WTC11 (cell line): ENCODE measurements at places on chromosomes 1 and 21. TPM values are rescaled to one million over a fixed set of nuclear protein-coding genes. Genes with fewer than 3 reads are reported as not detected.
A peak's percentile ranks its signal among the peaks of the same experiment; 100 is the strongest.

Gene MRPL55
- 65.8 to 70.5 TPM (median 66.9 TPM) in 3 replicates for total RNA-seq

Gene KRTAP12-2
- total RNA-seq, result 0.25 TPM in 1 of 3 replicates, not detected in the others

Gene PDZK1IP1
- total RNA-seq, result not detected in 3 replicates

Gene KCNE1
- 0.16 to 0.37 TPM (median 0.37 TPM) in 3 replicates for total RNA-seq

Gene RGS1
- total RNA-seq, result 0.14 to 0.22 TPM in 2 of 3 replicates, not detected in the other

Gene ITGB2
- 1.0 to 1.5 TPM (median 1.5 TPM) in 3 replicates for total RNA-seq

Gene HSPA6
- total RNA-seq, result 0.16 to 0.22 TPM in 2 of 3 replicates, not detected in the other

DNA sequence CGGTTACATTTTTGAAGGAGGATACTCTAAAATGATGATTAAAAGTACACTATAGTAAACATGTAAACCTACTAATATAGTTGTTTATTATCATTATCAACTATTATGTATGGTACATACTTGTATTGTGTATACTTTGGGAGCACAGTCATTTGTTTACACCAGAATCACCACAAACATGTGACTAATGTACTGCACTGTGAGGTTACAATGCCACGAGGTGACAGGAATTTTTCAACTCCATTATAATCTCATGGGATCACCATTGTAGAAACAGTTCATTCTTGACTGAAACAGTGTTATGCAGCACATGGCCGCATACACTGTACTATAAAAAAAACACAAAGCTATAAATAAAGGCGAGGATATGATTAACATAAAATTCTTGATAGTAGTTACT is 44.3 kb downstream of the GPATCH2 start:
- H3K36me3 ChIP-seq, result no peaks in the 10 kb centered on the region
- no peak overlapping the region for H3K27ac ChIP-seq
- H3K27me3 ChIP-seq, result no peaks in the 10 kb centered on the region
- no peaks in the 10 kb centered on the region for H3K4me1 ChIP-seq

- no peak overlapping the region for H3K4me3 ChIP-seq
- peak overlapping the region; percentile 50 for H3K27ac ChIP-seq
- H3K4me1 ChIP-seq, result peaks cover 64% of the 10 kb centered on the region
- no peaks in the 10 kb centered on the region for H3K27me3 ChIP-seq
Observed at GRCh38 chr21:15749861-15750159, 20.0 kb downstream of the USP25 start.

DNA sequence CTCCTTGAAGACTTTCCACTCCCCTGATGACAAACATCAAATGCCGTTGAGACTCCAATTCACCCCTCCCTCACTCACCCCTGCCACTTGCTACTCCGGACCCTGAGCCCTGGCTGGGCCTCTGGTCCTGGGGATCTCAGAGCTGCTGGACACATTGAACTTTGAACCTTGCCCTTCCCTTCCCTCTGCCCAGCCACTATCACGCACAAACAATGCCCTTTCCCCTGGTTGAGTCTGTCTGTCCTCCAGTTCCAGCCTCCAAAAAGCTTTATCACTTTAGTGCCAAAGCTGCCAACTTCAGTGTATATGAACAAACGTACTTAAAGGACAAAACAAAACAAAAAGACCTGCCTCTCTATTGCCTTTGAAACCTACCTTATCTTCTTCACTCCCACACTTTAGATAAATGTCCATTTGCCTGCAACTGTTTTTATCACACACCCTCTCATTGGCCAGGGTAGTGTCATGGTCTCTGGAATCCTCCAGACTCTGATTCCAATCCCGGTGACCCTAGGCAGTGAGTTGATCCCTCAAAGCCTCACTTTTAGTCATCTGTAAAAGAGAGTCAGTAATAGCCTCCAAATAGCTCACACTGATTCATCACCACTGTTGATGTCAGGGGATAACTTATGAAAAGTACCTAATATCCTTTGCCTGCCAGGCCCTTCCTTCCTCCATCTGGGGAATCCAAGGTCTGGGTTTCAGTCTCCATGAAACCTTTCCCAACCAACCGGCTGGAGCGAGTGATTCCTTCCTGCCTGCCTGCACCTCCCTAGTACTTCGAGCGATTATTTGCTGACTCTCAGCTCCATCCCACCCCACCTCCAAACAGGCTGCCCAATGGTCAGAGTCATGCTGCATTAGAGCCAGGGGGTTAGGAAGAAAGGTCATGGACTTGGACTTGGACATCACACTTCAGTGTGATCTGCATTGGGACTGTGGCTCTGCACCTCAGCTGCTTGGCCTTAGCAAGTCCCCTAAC is 15.9 kb upstream of the SPOCD1 start:
- DNase-seq, result no peak
- H3K36me3 ChIP-seq, result no peaks in the 10 kb centered on the region

DNA sequence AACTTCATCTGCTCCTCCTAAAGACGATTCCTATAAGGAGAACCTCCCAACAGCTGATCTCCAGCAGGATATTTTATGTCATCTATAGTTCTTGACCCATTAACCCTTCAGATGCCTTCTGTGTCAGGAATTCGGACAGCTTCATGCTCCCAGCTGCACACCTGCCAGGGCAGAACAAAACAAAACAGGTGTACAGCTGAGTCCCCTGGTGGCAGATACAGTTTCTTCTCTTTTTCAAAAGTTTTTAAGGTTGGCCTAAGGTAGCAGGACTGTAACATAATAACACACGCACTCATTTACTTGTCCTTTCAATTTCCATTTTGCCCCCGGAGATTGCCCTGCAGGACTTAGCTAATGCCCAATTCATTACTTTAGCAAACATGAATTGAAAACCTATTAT is 218.3 kb downstream of the S1PR1 start:
- no peaks in the 10 kb centered on the region for H3K4me1 ChIP-seq
- no peak overlapping the region for H3K4me3 ChIP-seq
- H3K27ac ChIP-seq, result no peak overlapping the region
- H3K27me3 ChIP-seq, result no peaks in the 10 kb centered on the region
- H3K36me3 ChIP-seq, result no peaks in the 10 kb centered on the region
- DNase-seq, result no peak

DNA sequence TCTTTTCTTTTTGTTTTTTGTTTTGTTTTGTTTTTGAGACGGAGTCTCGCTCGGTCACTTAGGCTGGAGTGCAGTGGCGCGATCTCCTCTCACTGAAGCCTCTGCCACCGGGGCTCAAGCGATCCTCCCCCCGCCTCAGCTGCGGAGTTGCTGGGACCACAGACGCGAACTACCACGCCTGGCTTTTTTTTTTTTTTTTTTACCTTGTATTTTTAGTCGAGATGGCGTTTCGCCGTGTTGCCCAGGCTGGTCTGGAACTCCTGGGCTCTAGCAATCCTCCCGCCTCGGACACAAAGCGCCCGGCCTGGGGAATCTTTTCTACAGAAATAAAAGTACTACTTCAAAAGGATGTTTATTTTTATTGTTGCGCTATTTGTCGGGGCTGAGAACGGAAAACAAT is 1.1 kb upstream of the SETDB1 start:
- H3K4me1 ChIP-seq, result peaks cover 13% of the 10 kb centered on the region
- peak; percentile 16 for DNase-seq
- H3K27me3 ChIP-seq, result no peaks in the 10 kb centered on the region; the same call in 1 of the 2 replicates

GRCh38 chr1:91645031-91645430 is 144.4 kb downstream of the CDC7 start:
- DNase-seq, result peak; percentile 30
- peak overlapping the region; percentile 26; the same call in 1 of the 2 replicates for H3K27ac ChIP-seq
- H3K4me1 ChIP-seq, result peaks cover 22% of the 10 kb centered on the region
- H3K27me3 ChIP-seq, result peaks cover 3% of the 10 kb centered on the region
- H3K36me3 ChIP-seq, result peaks cover 17% of the 10 kb centered on the region
- 0 out of 2 replicates have a peak overlapping the region, but pooled peaks have one; percentile 12 for H3K4me3 ChIP-seq

GRCh38 chr1:186481303-186481888 is 20.5 kb upstream of the PDC start:
- no peak for DNase-seq
- no peaks in the 10 kb centered on the region for H3K27me3 ChIP-seq
- no peak overlapping the region for H3K27ac ChIP-seq
- no peaks in the 10 kb centered on the region for H3K36me3 ChIP-seq
- H3K4me3 ChIP-seq, result no peak overlapping the region

- H3K27me3 ChIP-seq, result peaks cover 3% of the 10 kb centered on the region; the same call in 1 of the 2 replicates
- H3K4me1 ChIP-seq, result no peaks in the 10 kb centered on the region
- H3K4me3 ChIP-seq, result no peak overlapping the region
- no peak for DNase-seq
- no peak overlapping the region for H3K27ac ChIP-seq
Observed at GRCh38 chr1:5548266-5548665, 444.0 kb downstream of the NPHP4 start.

GRCh38 chr1:3465091-3465934 is 10.8 kb downstream of the ARHGEF16 start:
- H3K4me3 ChIP-seq, result no peak overlapping the region
- H3K4me1 ChIP-seq, result peaks cover 4% of the 10 kb centered on the region
- no peaks in the 10 kb centered on the region for H3K27me3 ChIP-seq
- peak overlapping the region; percentile 89 for H3K27ac ChIP-seq
- H3K36me3 ChIP-seq, result no peaks in the 10 kb centered on the region
- peak; percentile 10 for DNase-seq
